Pons (tissue), 1 donor: ENCODE measurements at places on chromosomes 4 and X.
A peak's percentile ranks its signal among the peaks of the same experiment; 100 is the strongest.

DNA sequence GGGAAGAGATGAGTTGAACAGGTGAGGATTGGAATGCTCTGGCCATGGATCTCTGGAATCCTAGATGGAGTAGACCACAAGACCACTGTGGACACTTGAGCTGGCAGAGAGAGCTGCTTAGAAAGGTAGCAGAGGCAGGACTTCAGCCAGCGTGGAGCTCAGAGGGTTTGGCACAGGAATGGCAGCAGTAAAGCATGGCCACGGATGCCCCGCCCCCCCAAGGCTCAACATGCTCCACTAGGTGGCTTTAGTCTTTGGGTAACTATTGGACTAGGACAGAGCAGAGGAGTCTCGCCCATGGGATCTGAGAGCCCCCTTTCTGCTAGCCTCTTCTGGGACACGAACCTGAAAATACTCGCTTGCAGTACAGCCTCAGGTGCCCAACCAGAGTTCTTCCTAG is 150.1 kb upstream of the NEIL3 start:
- DNase-seq: no peak

DNA sequence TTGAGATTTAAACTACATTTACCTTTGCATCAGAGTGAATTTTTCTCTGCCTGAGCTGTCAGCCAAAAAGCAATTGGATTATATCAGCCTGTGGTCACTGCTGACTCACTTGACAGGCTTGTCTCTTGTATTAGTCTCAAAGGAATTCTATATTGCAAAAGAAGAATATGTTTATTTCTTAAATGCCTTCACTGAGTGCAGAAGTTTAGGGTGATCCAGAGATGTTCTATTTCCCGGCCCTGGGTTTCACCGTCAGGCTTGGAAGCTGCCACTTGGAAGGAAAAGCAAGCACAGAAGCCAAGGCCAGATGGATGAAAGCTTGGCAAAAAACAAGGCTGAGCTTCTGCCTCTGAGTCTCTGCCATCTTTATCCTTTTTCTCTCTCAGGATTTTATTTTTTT is 80.9 kb downstream of the FAM114A1 start:
- DNase-seq: peak; percentile 61

- no peak for DNase-seq
Measured at GRCh38 chr4:66574145-66574978, 904.1 kb upstream of the EPHA5 start.

DNA sequence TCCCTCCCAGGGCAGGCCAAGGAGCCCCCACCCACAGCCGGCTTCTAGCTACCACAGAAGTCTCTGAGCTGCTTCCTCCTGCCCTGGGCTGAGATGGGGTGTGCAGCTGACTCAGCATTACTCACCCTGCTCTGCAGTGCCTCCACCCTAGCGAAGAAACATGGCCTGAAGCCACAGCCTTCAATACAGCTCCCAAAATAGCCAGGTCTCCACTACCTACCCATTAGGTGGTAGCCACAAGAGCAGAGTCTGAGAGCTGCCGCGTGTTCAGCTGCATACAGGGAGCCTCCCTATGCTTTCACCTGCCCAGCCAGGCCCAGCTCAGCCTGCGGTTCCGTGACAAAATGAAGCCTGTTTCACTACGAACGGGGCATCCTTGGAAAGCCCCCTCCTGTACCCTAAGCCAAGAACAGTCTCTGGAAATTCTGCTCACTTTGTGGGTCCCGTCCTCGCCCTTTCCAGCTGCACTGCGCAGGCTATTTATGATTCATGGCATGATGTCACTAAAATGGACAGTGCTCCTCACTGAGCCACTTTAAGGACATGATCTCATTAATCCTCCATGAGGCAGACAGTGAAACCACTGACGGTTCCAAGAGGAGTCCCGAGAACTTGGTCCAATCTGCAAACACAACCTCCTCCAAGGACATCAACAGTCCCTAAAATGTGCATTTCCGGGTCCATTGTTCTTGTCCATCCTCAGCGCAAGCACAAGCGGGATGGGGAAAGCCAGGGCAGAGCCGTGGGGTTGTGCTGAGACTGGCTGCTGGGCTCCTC is 20.2 kb downstream of the WDR1 start:
- DNase-seq: peak; percentile 77

- DNase-seq: no peak
Measured at GRCh38 chrX:153875391-153876111, 10.4 kb downstream of the L1CAM start.

DNA sequence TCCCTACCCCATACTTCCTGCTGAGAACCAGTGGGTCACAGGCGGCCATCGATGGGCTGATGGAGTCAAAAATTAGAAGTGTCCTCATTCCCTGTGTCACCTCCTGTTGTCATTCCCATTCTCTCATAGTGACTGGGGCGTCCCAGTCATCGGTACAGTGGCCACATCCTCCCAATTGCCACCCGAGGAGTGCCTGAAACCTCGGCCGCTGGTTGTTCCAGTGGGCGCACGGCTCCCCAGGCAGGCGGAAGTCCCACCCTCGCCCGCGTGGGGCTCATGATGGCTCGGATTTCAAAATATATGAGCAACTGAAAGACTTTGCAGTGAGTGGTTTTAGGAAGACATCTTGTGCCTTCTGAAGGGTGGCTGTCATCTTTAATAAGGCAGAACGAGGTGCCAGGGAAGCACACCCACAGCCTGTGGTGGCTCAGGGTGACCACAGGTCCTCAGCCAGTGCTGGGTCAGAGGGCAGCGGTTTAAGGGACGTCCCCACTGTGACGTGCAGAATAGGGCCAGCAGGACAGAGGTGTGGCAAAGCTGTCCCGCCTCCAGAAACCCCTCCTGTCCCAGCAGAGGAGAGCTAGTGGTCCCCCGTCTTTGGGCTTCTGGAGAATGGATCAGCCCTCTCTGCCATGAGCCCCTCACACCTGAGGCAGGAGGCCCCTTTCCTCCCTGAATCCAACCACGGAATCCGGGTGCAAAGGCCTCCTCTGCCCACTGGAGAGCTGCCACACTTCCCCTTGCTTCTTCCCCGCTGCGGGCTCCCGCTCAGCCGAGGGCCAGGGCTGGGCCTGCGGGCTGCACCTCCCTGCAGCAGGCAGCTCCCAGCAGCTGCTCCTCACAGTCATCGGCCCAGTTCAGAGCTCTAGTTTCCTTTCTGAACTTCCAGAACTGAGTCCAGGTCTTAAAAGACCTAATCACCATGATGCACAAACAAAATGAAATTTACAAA is 90.4 kb downstream of the ABLIM2 start:
- no peak for DNase-seq

GRCh38 chrX:13938829-13939530 is 90.7 kb downstream of the GEMIN8 start:
- DNase-seq: peak; percentile 51

- DNase-seq: no peak
Measured at GRCh38 chr4:855880-856224, 29.9 kb upstream of the CPLX1 start.

DNA sequence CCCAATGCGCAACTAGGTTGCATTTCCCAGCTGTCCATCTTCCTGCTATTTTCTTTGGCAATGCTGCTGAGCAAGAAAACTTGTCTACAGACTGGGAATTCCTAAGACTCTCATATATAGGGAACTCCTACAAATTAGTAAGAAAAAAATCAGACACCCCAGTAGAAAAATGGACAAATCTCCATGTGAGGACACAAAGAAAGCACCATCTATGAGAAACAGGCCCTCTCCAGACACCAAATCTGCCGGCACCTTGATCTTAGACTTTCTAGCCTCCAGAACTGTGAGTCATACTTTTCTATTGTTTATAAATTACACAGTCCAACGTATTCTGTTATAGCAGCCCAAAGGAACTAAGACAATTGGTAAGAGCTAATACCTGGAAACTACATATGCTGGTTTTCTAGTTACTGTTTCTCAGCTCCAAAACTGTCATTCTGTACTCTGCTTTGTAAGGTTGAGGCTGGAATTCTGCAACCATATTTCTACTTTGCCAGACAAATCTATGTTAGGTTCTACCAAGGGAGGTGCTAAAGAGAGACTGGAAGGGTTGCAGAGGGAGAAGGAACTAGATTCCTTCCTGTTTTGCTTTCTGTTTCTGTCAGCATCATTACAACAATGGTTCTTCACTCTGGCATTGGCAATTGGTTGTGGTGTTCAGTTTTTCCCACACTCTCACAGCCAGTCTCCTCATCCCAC is 35.7 kb upstream of the FAM241A start:
- peak; percentile 49 for DNase-seq

GRCh38 chrX:143017272-143017671 is 8.5 kb upstream of the SPANXN4 start:
- no peak for DNase-seq

DNA sequence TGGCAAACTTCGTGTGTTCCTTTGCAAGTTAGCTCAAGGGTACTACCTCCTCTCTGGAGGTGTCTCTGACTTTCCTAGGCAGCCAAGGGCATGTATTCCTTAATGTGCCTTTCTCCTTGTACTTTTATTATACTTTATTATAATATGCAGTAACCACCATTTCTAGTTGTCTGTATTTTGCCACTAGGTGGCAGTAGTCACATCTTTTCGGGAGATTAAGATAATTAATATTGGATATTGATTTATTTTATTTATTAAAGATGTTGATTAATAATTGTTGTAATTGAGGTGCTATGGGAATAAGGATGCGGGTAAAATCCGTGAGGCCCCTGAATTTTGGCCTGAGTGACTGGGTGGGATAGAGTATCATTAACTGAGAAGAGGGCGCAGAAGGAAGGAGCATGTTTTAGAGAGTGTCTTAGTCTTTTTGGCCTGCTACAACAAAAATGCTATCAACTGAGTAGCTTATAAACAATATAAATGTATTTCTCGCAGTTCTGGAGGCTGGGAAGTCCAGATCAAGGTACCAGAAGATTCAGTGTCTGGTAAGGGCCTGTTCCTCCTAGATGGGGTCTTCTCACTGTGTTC is 153.3 kb downstream of the TMEM164 start:
- DNase-seq: no peak

DNA sequence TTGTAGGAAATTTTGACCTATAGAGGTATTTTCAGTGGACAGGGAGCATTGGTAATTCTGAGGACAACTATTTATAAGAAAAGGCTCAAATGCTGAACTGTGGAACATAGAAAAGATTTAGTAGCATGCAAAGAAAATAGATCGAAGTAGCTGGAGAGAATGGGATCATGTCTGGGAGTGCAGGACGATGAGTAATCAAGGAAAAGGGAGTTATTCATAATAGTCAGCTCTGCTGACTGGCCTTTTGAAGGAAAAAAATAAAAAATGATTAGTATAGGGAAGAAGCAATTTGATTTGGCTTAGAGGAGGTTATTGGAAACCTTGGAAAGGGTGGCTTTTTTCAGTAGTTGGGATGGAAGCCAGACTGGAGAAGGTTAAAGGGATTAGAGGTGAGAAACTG is 22.9 kb upstream of the ANK2 start:
- DNase-seq: no peak

- peak; percentile 74 for DNase-seq
Measured at GRCh38 chrX:118839334-118839958, 15.8 kb downstream of the ZCCHC12 start.

- no peak for DNase-seq
Measured at GRCh38 chr4:8355864-8356565, 84.5 kb downstream of the ACOX3 start.

DNA sequence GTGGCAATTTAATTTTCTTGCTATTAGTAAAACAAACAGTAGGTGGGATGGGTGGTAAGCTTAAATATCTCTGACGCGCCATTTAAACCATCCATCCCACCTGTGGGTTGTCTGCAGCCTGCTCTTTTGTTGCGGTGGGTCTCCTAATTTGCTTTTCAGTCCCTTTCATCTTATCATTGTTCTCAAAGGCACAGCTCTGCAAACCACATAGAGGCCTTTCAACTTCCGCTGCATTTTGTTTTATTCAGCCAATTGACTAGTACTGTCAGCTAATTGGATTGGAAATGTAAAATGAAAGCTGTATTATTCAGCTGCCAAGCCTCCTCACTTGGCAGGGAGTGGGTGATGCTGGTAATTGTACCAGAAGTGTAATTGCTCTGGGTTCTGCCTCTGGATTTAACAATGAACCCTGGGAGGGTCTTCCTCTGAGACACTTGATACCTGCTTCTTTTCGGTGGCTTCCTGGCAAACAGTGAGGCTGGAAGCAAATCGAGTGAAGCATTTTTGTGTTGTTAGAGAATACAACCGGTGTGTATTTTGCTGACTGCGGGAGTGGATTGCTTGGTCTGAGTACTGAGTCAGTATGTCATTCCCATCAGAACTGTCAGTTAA is 165.6 kb downstream of the FRAS1 start:
- DNase-seq: peak; percentile 19

DNA sequence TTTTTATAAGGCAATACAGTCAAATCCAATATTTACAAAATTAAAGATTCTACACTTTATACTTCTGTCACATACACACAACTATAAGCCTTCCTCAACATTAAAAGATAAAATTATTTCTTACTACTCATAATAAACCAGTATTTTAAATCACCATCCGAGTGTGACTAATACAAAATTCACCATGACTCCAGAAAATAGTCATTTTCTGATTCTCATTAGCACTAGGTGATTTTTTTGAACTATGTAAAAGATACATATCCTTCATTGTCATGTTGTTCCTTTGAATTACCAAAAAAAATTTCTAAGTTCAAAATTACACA is 646 bp upstream of the SLC7A11 start:
- no peak for DNase-seq

DNA sequence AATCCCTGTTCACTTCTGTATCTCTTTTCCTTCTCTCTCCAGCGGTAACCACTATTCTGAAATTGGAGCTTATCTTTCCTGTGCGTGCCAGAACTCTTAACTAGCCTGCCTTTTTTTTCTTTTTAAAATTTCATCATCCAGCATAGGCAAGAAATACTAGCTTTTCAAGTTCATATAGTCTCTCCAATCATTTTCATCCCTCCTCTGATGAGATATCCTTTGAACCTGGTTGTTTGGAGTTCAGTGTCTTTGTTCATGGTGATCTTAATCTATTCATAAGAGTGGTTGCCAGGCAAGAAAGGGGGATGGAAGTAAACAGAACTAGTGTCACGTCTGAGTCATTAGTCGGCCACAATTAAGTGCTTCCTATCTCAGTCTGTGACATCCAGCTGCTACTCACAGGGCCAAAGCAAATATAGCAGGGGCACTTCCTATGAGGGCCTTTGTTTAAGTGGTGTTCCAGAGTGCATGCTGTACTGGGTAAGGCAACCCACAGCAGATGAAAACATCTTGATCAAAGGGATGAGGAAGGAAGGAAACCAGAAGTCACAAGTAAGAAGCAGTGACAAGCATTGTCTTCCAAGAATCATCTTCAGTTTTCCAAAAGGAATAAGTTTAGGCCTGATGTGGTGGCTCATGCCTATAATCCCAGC is 56.4 kb upstream of the XIAP start:
- peak; percentile 1 for DNase-seq

- DNase-seq: no peak
Measured at GRCh38 chr4:76995776-76996175, 46.2 kb downstream of the SEPTIN11 start.

GRCh38 chrX:106302304-106302703 is 134.2 kb downstream of the PWWP3B start:
- no peak for DNase-seq

GRCh38 chr4:174665799-174666198 is 143.5 kb upstream of the HPGD start:
- no peak for DNase-seq
